Muscle of back (tissue), 13 donors: ENCODE measurements at places on chromosomes 3 and 15. TPM values are rescaled to one million over a fixed set of nuclear protein-coding genes. Genes with fewer than 3 reads are reported as not detected.

DNA sequence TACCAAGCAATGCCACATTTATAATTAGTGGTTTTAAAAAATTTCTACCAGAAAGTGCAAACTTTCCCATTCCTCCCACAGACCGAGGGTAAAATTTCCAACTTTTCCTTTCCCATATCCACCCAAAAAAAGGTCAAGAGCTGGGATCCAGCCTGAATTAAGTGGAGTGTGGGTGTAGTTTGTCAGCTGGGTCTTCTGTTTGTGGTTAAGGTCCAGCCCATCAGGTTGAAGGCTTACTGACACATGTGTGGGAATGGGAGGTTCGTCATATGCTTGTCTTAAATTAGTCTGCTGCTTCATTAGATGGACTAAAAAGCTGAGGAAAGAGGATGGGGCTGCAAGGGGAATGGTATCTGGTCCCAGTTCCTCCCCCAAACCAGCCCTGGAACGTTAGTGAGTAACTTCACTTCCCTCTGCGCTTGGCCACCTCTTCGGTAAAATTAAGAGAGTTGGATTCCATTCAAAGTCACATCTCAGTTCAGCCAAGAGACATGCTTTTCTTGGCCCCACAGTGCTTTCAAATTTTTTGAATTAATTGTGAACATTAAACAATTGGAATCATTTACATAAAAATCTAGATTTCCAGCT lies 59.0 kb upstream of the PLCL2 start:
- peak; percentile 26 for DNase-seq

- DNase-seq: no peak
These were observed 303.5 kb downstream of the PTPRG start for GRCh38 chr3:61864886-61865285.

The GABRA5 gene
- polyA plus RNA-seq: 0.68 TPM

The SH2D7 gene
- 0.17 TPM for polyA plus RNA-seq

DNA sequence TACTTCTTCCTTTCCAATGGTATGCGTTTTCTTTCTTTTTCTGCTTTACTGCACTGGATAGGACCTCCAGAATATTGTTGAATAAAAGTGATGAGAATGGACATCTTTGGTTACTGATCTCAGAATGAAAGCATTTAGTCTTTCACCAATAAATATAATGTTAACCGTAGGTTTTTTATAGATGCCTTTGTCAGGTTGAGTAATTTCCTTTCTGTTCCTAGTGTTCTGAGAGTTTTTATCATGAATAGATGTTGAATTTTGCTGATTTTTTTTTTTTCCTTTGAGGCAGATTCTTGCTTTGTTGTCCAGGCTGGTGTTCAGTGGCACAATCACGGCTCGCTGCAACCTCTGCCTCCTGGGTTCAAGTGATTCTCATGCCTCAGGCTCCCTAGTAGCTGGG lies 158.4 kb downstream of the KLHL25 start:
- no peak for DNase-seq

The AHSG gene
- 0.16 TPM for polyA plus RNA-seq

DNA sequence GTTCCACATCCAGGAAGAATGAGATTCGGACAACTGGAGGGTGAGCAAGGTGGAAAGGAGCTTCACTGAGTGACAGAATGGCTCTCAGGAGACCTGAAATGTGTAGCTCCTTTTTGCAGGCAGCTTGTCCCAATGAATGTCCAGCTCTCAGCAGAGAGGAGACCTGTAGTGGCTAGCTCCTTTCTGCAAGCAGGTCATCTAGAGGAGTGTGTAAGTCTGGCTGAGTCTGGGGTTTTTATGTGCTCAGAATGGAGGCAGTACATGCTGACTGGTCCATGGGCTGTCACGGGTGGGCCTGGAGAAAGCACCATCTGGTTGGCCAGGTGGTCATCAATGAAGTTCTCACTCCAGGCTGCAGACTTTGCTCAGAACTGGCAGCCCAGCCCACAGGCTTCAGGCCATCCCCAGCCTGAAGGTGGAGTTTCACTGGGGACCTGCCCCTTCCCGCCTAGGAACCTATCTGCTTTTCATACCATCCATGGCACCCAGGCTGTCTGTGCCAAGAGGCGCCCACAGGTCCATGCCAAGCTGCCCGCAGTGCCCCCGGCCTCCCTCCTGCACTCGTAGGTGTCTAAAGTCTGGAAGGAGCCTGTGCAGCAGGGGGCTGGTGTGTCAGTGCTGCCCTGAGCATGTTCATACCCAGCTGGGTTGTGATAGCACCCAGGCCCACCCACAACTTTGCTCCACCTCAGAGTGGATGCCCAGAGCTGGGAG lies 276.6 kb downstream of the UBE2E2 start:
- no peak for DNase-seq

GRCh38 chr3:9879830-9880549 lies at the start of gene CIDEC:
CIDEC (minus strand) TSS chr3:9880253; CDS start chr3:9878486, 1,767 bp downstream.
- DNase-seq: no peak

The ZDHHC3 gene
- 52.7 TPM for polyA plus RNA-seq

The GYG1 gene
- 86.7 TPM for polyA plus RNA-seq

- DNase-seq: no peak
These were observed 14.9 kb upstream of the ALCAM start for GRCh38 chr3:105351821-105352220.

The TEX9 gene
- polyA plus RNA-seq: 2.8 TPM

The IL20RB gene
- polyA plus RNA-seq: 1.9 TPM

DNA sequence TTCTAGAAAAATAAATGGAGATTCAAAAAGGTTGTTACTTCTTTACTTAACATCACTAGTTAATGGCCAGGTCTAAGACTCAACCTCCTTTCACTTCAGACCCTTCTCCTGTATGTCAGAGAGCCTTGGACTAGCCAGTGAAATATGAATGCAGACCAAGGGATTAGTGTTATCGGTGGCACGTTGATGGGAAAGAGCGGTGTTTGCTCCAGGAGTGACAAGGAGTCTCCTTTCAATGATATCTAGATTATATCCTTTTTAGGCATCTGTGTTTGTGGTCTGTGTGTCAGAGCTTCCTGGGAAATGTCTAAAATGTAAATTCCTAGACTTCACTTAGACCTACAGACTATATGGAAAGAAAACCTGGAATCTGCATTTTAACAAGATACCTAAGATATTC lies 658.0 kb upstream of the KCNMB2 start:
- DNase-seq: no peak

The GOLGA6L10 gene
- 2.3 TPM for polyA plus RNA-seq

The TRPC1 gene
- polyA plus RNA-seq: 10.9 TPM

- DNase-seq: no peak
These were observed 201.6 kb upstream of the GOLGA6L4 start for GRCh38 chr15:84033793-84034553.

- no peak for DNase-seq
These were observed 31.5 kb upstream of the KY start for GRCh38 chr3:134682196-134682880.

The CPLX3 gene
- not detected for polyA plus RNA-seq

The PLS1 gene
- 0.77 TPM for polyA plus RNA-seq

DNA sequence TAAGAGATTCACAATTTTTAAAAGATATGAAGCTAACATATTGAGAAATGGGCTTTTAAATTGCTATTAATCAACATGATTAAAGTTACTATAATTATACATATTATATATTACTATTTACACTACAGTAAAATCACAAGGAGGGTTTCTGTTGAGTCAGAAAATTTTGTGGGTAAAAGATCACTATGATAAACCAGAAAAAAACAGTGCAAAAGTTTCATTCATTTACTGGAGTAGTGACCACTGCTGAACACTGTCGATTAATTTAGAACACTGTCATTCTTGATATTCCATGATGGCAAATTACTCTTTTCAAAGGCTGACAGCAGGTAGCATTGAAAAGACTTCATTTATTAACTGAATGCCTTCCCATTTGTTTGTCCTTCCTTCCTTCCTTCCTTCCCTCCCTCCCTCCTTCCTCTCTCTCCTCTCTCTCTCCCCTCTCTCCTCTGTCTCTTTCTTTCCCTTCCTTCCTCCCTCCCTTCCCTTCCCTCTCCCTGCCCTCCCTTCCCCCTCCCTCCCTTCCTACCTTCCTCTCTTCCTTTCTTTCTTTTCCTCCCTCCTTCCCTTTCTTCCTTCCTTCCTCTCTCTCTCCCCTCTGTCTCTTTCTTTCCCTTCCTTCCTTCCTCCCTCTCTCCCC lies 9.1 kb upstream of the RPL35A start:
- DNase-seq: no peak

The CCDC66 gene
- 29.9 TPM for polyA plus RNA-seq

The TRPM1 gene
- not detected for polyA plus RNA-seq

The RTP3 gene
- polyA plus RNA-seq: not detected

The PRSS50 gene
- 0.16 TPM for polyA plus RNA-seq
